ENCODE measurements at places on chromosomes 1 and 21. TPM values are rescaled to one million over a fixed set of nuclear protein-coding genes. Genes with fewer than 3 reads are reported as not detected.

F3 gene
- total RNA-seq, result not detected

SPATA21 gene
- total RNA-seq, result not detected

DNASE2B gene
- not detected for total RNA-seq

ATAD3B gene
- total RNA-seq, result 35.2 TPM

FAM177B gene
- not detected for total RNA-seq

ALDH4A1 gene
- 2.5 TPM for total RNA-seq

RIPPLY3 gene
- not detected for total RNA-seq

SHISA4 gene
- 0.23 TPM for total RNA-seq

MMP23B gene
- 6.7 TPM for total RNA-seq

C1orf115 gene
- total RNA-seq, result 0.25 TPM

MTOR gene
- 45.4 TPM for total RNA-seq

SAMD13 gene
- total RNA-seq, result 0.77 TPM

CASP9 gene
- 13.7 TPM for total RNA-seq

TDRD10 gene
- not detected for total RNA-seq

GBP7 gene
- 0.11 TPM for total RNA-seq

FAM72D gene
- 11.6 TPM for total RNA-seq

MTARC1 gene
- total RNA-seq, result not detected

S100A7 gene
- not detected for total RNA-seq

LRRC8C gene
- 38.2 TPM for total RNA-seq

NEK2 gene
- total RNA-seq, result 31.8 TPM

A3GALT2 gene
- total RNA-seq, result 0.31 TPM

SLC2A1 gene
- 82.3 TPM for total RNA-seq

RNF186 gene
- not detected for total RNA-seq

NKAIN1 gene
- total RNA-seq, result 0.97 TPM

ZNF648 gene
- total RNA-seq, result not detected
